Stimulated activated CD8-positive, alpha-beta memory T cell treated with anti-CD3 and anti-CD28 coated beads, Interleukin-4, amount 100 ng/mL, for 4 hours (primary cell): ENCODE measurements at places on chromosomes 13 and 19.
A peak's percentile ranks its signal among the peaks of the same experiment; 100 is the strongest.

GRCh38 chr13:107205318-107206104 lies 637.6 kb upstream of the ARGLU1 start:
- DNase-seq, result peak; percentile 16

GRCh38 chr19:34317311-34317927 lies 47.6 kb upstream of the GPI start:
- no peak for DNase-seq

DNA sequence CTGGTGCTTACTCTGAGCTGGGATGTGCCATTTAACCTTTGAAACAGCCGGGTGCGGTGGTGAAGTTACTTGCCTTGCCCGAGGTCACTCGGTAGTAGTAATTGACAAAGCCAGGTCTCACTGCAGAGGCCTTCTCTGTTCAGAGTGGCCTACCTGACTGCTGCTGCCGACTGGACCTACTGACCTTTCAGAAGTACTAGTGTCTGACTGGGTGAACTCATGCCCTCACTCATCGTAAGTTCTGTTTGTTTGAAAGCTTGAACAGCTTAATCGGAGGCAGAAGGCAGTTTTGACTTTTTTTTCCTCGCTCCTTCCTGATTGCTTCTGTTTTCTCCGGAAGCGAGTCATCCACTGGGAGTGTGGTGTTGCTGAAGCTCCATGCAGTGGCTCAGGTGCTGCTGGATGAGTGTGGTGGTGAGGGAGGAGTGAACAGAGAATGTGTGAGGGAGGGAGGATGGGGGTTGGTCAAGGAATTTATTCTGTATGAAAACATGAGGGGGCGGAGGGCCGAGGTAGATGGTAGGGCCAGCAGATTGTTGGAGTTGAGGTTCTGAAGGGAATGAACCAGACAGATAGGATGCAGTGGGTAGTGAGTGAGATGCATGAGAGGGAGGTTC lies 2.7 kb downstream of the SPINT2 start:
- no peak for DNase-seq

GRCh38 chr13:23321535-23322241 lies 111.8 kb downstream of the SACS start:
- DNase-seq, result no peak

- no peak for DNase-seq
Observed at GRCh38 chr19:45742969-45743368, 9.7 kb downstream of the MEIOSIN start.

GRCh38 chr13:63693696-63694095 lies 2278.0 kb upstream of the PCDH20 start:
- no peak for DNase-seq

DNA sequence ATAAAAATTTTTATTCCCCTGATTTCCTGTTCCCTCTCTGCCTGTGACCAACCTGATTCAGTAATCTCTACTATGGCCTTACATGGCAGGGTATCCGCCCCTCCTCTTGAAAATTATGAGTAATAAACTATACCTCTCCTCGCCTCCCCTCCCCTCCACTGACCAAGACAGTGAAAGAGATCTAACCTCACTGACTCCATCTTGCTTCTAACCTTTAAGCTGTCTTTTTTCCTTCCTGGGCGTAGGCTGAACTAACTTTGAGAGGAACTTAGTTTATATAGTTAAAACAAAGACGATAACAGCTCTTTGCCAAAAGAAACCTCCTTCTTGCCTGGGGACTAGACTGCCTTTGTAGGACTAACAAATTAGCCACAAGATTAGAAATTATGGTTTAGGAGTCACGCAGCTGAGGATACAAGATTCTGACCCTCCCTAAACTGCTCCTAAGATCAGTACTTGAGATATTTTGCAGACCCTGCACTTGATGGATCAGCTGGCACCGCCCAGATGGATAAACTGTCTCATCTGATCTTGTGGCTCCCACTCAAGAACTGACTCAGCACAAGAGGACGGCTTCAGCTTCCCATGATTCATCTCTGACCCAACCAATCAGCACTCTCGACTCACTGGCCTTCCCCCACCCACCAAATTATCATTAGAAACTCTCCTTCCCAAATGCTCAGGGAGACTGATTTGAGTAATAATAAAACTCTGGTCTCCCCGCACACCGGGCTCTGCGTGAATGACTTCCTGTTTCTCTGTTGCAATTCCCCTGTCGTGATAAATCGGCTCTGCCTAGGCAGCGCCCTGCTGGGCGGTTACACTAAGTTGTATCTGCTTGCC lies 187.1 kb downstream of the TDRD3 start:
- DNase-seq, result no peak

GRCh38 chr19:35911790-35912189 lies 3.7 kb upstream of the TYROBP start:
- no peak for DNase-seq

DNA sequence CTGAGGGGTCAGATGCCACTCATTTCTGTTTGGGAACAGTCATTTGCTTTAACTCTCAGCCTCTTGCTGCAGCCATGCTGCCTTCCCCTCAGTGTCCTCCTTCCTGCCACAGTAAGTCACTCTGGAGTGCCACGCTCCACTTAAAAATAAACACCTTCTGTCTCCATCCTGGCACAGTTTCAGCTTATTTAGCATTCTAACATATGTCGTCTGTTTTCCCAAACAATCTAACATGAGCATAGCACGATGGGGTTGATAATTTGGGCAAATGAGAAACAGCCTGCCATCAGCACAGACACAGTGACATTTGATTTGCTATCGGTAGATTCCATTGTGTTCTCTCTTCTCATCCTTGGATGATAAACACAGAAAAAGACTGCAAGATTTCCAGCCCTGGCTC lies 768.6 kb downstream of the UQCRFS1 start:
- no peak for DNase-seq

DNA sequence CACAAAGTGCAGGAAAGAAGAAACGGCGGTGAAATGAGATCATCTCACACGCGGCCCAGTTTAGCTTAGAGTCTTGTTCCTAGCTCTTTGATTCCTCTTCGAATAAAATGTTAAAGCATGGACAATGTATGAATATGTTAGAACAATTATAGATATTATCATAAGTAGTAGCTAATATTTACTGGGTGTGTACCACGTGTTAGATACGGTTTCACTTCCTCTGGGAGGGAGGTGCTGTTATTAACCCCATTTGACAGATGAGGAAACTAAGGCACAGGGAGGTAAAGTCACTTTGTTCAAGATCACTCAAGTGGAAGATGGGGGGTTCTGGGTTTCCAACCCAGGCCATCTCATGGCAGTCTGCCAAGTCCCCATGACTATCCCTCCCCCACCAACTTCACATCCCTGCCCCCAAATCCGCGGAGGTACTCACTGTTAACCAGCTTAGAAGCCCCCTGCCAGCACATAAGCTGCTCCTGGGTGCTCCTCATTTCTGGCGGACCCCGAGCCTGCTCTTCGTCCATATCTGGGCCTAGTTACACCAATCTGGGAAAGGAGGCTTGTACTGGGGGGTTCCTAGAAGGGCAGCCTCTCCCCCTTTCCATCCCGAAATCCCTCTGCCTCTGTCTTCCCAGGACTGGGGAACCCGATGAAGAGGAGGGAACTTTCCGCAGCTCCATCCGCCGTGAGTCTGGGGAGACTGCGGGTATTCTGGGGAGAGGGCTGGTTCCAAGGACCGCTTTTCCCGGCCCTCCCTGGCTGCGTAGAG lies 1.0 kb upstream of the FXYD7 start:
- no peak for DNase-seq

DNA sequence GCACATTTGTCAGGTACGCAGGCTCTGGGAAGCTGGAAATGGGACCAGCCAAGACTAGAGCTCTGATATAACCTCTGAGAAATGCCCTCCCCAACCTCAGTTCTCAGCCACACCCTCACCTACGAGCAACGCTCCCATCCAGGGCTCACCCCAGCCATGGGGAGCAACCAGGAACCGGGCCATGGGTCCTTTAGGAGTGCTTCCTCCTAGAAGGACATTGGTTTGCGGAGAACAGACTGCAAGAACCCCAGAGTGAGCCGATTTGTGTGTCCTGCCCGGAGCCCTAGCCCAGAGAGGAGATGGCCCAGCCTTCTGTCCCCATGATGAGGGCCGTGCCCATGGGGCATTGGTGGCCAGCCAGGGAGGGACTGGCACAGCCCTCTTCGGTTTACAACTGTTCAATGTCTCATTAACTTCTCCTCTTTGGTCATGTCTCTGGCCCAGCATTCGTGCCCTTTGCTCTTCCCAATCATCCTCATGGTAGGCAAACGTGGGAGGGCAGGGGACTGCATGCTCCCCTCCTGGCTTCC lies 32.9 kb upstream of the IGSF23 start:
- DNase-seq, result no peak

DNA sequence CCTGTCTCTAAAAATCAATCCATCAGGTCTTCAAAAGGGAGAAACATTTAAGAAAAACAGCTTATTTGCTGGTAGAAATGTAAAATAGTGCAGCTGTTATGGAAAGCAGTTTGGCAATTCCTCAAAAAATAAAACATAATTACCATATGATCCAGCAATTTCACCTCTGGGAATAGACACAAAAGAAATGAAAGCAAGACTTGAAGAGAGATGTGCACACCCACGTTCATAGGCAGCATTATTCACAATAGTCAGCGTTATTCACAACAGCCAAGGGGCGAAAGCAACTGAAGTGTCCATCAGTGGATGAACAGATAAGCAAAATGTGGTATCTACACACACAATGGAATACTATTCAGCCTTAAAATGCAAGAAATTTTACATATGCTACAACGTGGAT lies 45.1 kb upstream of the DOCK9 start:
- no peak for DNase-seq

GRCh38 chr13:20513466-20513995 lies 12.1 kb downstream of the CRYL1 start:
- DNase-seq, result no peak

DNA sequence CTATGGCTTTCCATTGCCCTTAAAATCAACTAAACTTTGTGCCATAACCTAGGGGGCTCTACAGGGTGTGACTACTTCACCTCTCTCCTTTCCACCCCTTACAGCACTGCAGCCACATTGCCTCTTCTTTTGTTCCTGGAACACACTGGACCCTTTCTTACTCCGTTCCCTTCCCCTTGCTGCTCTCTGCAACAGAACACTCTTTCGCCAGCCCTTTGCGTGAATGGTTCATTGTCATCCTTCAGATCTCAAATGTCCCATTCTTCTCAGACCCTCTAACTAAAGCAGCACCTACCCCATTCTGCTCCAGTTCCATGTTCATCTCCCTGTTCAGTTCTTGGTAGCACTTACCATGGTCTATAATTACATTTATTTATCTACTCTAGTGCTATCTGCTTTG lies 208.3 kb downstream of the OXGR1 start:
- no peak for DNase-seq

DNA sequence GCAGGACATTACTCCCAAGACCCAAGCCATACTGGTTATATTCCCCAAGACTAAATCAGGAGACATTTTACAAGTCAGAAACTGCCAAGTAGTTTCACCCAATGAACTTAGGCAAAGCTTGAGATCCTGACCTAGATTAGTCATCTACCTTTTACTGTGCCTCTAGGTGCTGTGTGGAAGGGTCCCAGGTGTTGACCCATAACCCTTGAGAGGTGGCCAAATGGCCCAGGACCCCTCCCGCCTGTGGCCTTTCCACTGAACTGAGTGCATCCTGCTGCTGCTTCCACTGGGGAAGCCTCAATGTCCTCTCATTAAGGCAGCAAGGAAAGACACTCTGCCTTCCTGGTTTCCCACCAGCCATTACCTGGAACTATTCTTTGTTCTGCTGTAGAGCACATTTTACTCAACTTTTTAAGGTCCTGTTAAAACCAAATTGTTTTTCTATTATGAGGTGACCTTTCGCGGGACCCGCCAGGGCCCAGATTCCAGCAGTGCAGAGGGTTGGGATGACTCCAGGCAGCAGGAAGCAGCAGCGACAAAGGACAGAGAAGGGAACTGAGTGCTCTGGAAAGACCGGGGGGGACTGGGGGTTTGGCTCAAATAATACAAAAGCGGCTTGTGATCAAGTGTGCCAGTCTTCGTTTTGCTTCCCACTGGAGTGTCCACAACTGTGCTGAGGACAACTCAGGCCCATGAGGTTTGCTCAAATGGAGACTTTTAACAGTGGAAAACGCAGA lies 27.1 kb downstream of the ANKRD10 start:
- DNase-seq, result no peak

GRCh38 chr13:88707646-88708045 lies 1036.5 kb downstream of the SLITRK5 start:
- DNase-seq, result no peak

DNA sequence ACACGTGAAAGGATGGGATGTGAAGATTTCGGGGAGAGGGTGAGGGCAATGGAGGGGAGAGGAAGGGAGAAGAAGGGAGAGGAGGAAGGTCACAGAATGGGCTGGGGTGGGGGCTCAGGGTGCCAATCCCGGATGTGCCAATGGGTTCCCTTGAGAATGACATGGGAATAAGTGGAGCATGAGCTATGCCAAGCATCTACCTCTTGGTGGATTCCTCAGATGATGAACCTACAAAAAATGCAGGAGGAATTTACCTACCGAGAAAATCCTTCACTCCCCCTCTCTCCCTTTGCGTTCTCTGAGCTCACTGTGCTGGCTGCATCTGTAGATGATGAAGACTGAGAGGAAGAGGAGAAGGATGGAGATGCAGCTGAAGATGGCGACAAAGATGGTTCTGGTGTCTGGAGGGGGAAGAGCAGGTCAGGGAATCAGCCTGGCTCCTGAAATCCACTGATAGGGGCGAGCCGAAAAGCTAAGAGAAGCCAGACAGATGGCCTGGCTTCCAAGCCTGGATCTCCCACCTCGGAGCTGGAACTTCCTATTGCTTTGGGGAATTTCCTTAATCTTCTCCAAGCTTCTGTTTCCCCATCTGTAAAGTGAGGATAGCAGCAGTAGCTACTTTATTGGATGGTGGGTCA lies 21.6 kb downstream of the VSTM1 start:
- no peak for DNase-seq

DNA sequence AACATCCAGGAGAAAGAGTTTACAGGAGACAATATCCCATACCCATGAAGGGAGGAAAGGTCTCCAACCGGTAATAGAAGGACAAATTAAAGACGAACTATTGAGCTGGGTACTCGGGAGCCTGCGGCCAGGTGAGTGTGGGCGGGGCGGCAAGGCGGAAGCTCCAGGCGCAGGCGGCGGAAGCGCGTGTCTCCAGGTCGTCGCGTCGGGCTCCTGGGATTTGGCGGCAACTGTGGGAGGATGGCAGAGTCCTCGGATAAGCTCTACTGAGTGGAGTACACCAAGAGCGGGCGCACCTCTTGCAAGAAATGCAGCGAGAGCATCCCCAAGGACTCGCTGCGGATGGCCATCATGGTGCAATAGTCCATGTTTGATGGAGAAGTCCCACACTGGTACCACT lies 21.6 kb upstream of the ANKRD10 start:
- no peak for DNase-seq

- no peak for DNase-seq
Observed at GRCh38 chr13:77508959-77509620, 26.4 kb upstream of the SCEL start.

- DNase-seq, result no peak
Observed at GRCh38 chr13:71374471-71375049, 492.4 kb downstream of the DACH1 start.

DNA sequence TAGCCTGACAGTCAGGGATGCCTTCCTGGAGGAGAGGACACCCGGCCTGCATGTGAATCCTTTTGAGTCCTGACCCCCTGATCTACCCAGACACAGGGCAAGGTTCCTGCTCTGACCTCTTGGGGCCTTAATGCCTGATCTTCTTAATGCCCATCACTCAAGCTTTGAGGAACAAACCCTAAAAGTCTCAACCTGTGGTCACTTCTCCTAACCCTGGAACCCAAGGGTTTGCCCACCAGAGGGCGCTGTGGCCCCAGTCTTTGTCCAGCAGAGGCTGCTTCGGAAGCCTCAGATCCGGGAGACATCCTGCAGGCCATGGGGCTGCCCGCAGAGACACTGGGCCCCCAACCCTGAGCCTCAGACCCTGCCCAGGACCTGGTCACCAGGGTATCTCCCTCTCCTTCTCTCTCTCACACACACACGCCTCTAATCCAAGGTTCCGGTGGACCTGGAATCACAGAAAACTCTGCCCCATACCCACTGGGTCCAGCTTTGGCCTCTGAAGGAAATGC lies 9.8 kb upstream of the DPF1 start:
- peak; percentile 54 for DNase-seq
